Stimulated activated CD4-positive, alpha-beta T cell treated with anti-CD3 and anti-CD28 coated beads, Interleukin-15, amount 100 ng/mL, for 48 hours (primary cell): ENCODE measurements at places on chromosomes 6 and 20.

GRCh38 chr20:24828992-24829648 lies 119.9 kb upstream of the CST7 start:
- DNase-seq: no peak

- no peak for DNase-seq
Observed at GRCh38 chr6:134249239-134249758, 68.6 kb downstream of the SGK1 start.

DNA sequence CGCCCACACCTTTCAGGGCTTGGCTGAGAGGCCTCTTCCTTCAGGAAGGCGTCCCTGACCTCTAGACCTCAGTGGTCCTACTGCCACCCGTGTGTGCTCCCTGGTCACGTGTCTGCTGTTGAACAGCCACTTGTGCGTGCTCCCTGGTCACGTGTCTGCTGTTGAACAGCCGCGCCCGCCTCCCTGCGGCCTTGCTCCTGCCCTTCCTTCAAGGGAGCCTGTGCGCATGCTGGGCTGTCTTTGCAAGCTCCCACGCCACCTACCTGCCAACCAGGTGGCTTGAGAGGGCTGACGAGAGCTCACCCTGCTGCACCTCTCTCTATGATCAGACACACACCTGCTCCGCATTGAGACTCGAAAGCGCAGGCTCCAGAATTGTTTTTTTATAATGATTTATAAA lies 179.3 kb downstream of the BMP7 start:
- DNase-seq: no peak

DNA sequence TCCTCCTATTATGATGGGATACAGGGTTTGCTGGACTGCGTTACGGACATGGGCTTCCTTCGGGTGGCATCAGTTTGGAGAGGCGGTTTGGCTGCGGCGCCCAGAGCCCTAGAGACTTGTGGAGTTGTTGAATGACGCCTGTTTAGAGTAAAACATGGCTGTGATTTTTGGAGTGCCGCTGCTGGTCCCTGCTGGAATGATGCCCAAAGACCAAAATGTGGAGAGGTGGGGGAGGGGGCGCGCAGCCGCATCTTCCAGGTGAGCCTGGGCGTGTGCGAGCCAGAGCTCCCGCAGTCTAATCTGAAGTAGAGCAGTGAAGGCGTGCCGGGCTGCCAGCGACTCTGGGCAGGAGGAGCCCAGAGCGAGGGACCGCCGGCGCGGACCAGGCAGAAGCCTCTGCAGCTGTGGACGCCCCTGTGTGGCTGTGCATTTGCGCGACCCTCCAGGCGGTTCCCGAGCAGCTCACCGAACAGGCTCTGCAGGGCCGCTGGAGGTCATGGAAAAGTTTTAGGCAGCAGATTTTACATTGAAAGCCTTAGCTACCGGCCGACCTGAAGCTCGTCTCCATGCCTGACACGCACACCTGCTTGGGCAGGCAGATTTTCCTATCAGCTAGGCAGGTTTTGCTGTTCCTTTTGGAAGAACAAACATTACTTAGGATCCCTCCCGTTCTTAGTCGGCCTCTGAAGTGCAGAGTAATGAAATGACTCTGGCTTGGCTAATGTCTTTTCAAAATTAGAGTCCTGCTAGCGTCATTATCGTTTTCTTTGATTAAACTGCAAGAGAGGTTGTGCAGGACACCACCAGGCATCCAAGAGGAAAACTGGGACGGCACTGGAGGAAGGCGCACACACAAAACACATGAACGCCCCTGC lies 298.2 kb downstream of the PHACTR1 start:
- DNase-seq: no peak

GRCh38 chr20:53210041-53210440 lies 237.9 kb downstream of the TSHZ2 start:
- no peak for DNase-seq

DNA sequence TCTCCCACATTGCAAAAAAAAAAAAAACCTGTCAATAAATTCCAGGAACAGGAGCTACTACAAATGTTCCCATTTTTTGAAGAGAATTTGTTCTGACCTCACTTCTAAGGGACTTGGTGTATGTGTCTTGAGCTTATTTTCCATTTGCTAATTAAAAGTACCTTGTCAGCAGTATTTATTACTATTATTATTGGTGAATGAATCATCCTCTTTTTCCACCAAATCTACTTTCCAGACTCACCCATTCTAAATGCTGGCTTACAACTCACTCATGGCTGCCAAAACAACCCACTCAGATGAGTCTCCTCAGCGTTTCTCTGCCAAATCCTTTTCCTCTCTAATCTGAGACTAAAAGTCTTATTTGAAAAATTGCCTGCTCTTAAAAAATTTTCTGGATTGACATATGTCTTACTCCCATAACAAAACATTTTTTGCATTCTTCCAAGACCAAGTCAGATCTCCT lies 33.2 kb upstream of the TASP1 start:
- DNase-seq: no peak

- DNase-seq: no peak
Observed at GRCh38 chr20:52290569-52290968, 99.0 kb upstream of the ZFP64 start.

GRCh38 chr6:91213229-91213901 lies 626.5 kb upstream of the MAP3K7 start:
- DNase-seq: no peak

GRCh38 chr6:113627480-113627879 lies 229.7 kb upstream of the MARCKS start:
- no peak for DNase-seq

DNA sequence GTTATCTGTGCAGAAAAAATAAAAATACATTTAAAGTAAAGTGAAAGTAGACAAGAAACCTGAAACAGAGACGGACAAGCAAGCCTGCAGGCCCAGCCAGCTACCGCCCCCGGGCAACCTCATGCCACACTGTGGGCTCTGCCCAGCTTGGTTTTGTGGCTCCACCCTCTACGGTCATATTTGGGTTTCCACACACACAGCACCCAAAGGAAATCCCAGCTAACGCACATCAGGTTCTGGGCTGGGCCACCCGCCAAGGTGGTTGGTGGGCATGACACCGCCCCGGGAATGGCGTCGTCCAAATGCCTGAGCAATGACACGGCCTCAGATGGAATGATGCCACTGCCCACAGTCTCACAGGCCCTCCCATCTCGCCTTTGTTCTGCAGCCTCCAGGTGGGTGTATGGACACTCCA lies 22.9 kb downstream of the FAM110A start:
- DNase-seq: no peak

DNA sequence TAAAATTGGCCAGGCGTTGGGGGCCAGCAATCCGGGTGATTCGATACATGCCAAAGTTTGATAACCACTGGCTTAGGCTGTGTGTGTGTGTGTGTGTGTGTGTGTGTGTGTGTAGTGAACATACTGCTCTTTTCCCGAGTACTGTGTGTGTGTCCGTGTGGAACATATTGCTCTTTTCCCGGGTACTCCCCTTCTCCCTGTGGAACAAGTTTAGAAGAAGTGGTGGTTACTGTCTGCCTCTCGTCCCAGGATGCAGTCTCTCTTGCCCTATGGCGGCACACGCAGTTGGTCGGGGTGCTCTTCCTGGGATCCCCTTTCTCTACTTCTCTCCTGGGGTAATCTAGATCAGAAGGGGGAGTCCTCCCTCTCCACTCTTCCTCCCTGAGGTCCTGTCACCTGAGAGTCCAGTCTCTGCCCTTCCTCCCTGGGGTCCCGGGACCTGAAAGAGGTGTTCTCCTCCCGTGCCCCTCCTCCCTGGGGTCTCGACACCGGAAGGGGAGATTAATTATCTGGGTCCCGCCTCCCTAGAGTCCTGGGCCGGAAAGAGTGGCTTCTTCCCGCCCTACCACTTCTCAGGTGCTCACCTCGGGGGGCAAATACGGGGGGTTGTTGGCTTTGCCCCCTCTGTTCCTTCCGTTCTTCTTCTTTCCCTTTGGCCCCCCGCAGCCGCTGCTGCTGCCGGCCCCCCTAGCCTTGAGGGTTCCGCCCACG lies 516 bp downstream of the GTPBP2 start:
- peak; percentile 34 for DNase-seq

DNA sequence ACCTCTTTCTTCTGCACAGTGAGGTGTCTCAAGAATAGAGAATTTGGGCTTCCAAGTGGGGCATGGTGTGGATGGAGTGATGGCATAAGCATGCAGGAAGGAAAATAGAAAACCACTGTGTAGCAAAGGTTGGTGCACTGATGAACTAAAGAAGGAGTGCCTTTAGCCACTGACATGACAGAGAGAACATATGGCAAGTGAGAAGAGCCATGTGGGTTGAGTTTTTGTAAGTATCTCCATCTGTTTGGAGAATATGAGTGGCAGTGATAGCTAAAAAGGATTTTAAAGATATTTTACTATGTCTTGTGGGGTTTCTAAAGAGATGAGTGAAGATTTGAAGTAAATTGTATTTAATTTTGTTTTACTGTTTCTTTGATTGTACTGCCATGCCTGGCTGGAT lies 160.5 kb upstream of the GRIK2 start:
- DNase-seq: no peak

DNA sequence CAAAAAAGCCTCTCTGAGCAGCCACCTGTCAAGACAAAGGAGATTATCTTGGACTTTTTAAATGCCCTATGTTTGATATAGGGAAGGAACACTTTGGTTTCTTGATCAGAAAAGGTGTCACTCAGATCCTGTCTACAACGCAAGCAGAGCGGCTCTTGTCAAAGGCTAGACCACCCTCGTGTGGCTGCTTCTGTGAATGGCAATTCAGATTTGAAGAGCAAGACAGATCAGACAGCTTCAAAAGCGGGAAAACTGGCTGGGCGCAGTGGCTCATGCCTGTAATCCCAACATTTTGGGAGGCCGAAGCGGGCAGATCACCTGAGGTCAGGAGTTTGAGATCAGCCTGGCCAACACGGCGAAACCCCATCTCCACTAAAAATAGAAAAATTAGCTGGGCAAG lies 10.1 kb upstream of the NXT1 start:
- DNase-seq: no peak

DNA sequence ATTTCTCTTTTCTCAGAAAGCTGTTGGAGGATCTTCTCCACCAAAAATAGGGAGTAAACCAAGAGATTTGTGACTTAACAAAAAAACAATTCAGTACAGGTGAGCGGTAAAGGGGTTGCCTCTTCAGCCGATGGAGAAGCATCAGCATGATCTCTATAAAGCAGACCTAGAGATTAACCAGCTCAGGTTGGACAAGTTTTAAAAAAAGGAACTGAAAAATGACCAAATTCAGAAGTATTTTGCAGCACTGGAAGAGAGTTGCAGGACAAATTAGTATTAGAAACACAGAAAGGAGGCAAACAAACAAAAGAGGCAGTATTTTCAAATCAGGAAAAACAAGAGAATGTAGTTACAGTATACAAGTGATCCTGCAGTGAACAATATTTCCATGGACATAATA lies 39.6 kb upstream of the ZNF184 start:
- DNase-seq: no peak

DNA sequence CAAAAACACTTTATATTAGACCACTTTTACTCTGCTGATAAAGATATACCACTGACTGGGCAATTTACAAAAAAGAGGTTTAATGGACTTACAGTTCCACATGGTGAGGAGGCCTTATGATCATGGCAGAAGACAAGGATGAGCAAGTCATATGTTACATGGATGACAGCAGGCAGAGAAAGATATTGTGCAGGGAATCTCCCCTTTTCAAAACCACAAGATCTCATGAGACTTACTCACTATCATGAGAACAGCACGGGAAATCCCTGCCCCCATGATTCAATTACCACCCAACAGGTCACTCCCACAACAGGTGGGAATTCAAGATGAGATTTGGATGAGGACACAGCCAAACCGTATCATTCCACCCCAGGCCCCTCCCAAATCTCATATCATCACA lies 1383.8 kb upstream of the MAP3K7 start:
- DNase-seq: no peak

DNA sequence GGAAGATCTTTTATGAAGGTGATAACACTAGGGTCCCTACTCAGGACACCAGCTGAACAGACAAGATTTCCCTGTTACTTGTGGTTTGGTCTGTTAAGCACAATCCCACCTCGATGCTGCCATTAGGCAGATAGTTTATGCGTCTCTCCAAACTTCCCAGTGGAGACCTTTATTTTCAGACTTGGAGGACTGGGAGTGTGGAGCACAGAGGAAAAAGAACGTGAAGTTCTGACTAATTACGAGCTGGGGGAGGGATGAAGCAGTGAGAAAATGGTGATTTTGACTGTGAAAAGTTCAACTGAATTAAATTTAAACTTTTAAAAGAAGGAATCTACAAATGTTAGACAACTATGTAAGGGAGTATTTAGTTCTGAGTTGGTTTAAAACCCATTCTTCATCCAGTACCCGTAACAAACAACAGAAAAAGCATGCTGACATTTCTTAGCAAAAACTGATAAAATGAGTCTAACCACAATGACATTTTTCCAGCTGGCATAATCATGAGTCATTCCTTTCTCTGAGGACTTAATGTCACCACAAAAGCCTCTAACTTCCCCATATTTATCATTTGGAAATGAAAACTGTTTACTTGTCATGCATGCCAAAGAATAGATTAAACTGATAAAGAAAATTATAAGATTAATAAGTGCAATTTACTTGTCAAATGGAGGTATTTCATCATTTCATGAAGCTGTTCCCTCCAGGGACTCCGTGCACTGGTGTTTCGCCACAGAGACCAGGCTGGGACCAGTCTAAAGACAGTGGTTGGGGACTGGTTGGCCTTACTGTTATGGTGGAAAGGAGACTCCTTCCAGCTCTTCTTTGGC lies 113.3 kb upstream of the SSTR4 start:
- no peak for DNase-seq

DNA sequence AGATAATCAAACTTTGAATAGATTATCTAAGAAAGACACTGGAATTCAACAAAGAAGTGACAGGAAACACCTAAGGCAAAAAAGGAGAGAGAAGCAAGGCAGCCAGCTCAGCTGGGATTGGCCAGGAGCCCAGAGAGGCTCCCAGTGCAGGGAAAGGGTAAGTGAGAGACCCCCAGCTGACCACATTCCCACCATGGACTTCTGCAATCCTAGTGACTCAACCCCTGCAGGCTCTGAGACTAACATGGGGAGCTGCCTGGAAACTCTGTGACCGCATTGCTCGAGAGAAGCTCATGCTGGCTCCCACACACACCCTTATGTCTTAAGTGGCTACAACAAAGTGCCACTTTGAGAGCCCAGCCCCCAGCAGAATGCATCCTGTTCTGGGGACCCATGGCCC lies 215.1 kb downstream of the PACRG start:
- DNase-seq: no peak
